Uterus (tissue), 4 donors: ENCODE measurements at places on chromosomes 7 and 10. TPM values are rescaled to one million over a fixed set of nuclear protein-coding genes. Genes with fewer than 3 reads are reported as not detected.

GRCh38 chr10:19738440-19738839, 77.8 kb upstream of the PLXDC2 start:
- DNase-seq, result no peak
- H3K36me3 ChIP-seq, result no peaks in the 10 kb centered on the region
- no peak overlapping the region for H3K27ac ChIP-seq
- no peaks in the 10 kb centered on the region for H3K27me3 ChIP-seq
- H3K4me3 ChIP-seq, result no peak overlapping the region

Gene PDK4
- 133 TPM for total RNA-seq

- no peaks in the 10 kb centered on the region for H3K36me3 ChIP-seq
- H3K4me1 ChIP-seq, result no peaks in the 10 kb centered on the region
- no peak overlapping the region for H3K4me3 ChIP-seq
- no peaks in the 10 kb centered on the region for H3K27me3 ChIP-seq
- no peak for DNase-seq
- H3K27ac ChIP-seq, result no peak overlapping the region
These were observed 144.9 kb downstream of the UBE2H start for GRCh38 chr7:129807863-129808262.

- no peaks in the 10 kb centered on the region for H3K4me1 ChIP-seq
- H3K27me3 ChIP-seq, result no peaks in the 10 kb centered on the region
- no peak overlapping the region for H3K27ac ChIP-seq
- H3K36me3 ChIP-seq, result no peaks in the 10 kb centered on the region
- no peak overlapping the region for H3K4me3 ChIP-seq
These were observed 48.4 kb downstream of the GATA3 start for GRCh38 chr10:8102708-8103401.

DNA sequence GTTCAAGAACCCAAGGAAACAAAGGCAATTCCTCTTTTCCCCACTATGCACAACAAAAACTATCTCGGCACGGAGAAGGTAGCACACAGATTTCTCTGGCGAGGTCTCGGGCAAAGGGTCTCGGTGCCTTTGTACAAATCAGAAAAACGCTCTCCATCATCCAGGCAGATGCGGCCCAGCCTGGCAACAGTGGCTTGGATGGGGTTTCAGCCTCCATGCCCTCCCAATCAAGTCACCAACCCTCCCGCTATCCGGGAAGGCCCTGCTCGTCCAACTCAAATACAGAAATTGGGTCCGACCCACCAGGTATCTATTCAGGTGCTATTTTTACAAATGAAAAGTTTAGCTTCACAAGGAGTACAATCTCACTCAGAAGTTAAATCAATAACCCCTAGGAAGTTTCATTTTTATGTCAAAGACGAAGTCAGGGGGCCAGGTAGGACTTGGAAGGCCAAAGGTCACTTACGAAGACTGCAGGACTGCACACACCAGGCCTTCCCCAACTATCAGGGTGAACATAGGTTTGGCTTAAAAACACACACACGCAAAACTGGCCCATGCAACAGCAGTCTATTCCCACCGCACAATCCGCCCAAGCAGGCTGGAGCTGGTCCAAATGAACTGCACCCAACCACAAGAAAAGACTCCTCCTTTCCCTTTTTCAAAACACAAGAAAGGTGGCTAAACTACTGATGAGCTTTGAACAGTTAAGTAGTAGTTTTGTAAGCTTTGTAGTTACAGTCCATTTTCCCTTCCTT, 43.0 kb downstream of the GNA12 start:
- DNase-seq, result no peak
- no peaks in the 10 kb centered on the region for H3K36me3 ChIP-seq
- no peak overlapping the region for H3K4me3 ChIP-seq
- H3K27me3 ChIP-seq, result no peaks in the 10 kb centered on the region
- H3K4me1 ChIP-seq, result no peaks in the 10 kb centered on the region

- H3K4me1 ChIP-seq, result no peaks in the 10 kb centered on the region
- H3K27ac ChIP-seq, result no peak overlapping the region
- no peaks in the 10 kb centered on the region for H3K36me3 ChIP-seq
- no peak overlapping the region for H3K4me3 ChIP-seq
- no peak for DNase-seq
These were observed 10.8 kb downstream of the BNIP3 start for GRCh38 chr10:131970946-131971345.

- DNase-seq, result no peak
- H3K36me3 ChIP-seq, result no peaks in the 10 kb centered on the region
- H3K4me1 ChIP-seq, result no peaks in the 10 kb centered on the region
- no peak overlapping the region for H3K27ac ChIP-seq
- H3K4me3 ChIP-seq, result no peak overlapping the region
These were observed 117.7 kb downstream of the ANKRD61 start for GRCh38 chr7:6148724-6149360.

Gene ATG9B
- total RNA-seq, result 0.55 TPM
